ENCODE measurements at places on chromosomes 3 and 15. TPM values are rescaled to one million over a fixed set of nuclear protein-coding genes. Genes with fewer than 3 reads are reported as not detected.

GRCh38 chr3:190644766-190645165 lies 130.9 kb downstream of the IL1RAP start:
- no peak for DNase-seq

DNA sequence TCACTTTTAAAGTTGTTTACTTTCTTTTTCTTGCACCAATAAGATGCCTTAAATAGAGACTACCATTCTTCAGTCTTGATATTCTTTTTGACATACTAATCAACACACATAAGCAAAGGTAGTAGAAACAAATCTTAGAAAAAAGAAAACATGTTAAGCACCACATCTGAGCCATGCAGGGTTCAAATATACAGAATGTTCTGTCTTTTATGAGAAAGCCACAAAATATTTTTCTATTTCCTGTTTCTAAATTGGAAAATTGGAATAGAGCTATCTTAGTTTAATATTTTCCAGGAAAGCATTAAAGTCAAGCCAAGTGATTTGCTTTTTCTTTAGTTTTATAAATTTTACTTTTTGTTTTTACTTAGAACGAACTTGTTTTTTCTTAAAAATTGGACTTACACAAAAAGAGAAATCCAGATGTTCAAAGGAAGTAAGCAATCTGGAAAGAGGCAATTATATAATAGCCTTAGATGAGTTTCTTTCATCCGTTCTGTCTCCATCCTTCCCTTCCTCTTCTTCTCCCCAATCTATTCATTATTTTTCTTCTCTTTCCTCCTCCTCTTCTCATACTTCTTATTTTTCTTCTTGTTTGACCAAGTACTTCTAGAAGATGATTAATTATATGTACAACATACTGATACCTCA lies 731.7 kb downstream of the SQOR start:
- no peak for DNase-seq

Gene RETNLB
- total RNA-seq, result not detected

Gene PPP1R14D
- not detected for total RNA-seq

Gene CLDN1
- 1.8 TPM for total RNA-seq

- DNase-seq, result peak; percentile 99
Measured at GRCh38 chr3:150146991-150147761, 176.5 kb upstream of the PFN2 start.

DNA sequence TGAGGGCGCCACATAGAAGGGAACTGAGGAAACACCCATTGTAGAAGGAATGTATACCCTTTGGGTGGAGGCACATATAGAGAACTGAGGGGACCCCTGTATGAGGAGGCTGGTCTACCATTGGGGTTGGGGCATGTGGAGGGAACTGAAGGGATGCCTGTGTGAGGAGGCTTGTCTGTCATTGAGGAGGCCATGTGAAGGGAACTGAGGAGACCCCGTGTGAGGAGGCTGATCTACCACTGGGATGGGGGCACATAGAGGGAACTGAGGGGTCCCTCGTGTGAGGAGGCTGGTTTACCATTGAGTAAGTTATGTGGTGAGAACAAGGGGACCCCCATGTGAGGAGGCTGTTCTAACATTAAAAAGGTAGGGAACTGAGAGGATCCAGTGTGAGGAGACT lies 156.1 kb downstream of the FBLN2 start:
- DNase-seq, result no peak

DNA sequence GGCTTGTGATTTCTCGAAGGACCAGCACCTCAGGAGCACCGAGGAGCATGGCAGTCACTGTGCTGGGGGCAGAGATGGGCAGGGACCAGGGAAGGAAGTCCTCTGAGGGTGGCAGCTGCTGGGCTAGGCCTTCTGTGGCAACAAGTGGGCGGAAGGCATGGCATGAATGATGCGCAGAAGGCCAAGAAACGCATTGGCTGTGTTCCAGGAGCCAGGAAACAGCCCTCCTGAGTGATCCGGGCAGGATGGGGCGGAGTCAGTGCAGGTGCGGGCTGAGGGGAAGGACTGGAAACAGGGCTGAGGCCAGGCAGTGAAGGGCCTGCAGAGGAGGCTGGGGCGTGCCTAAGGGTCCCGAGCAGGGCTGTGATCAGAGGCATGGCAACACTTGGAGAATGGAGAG lies 23.6 kb downstream of the MRPS11 start:
- no peak for DNase-seq

Gene MST1R
- 0.17 TPM for total RNA-seq

DNA sequence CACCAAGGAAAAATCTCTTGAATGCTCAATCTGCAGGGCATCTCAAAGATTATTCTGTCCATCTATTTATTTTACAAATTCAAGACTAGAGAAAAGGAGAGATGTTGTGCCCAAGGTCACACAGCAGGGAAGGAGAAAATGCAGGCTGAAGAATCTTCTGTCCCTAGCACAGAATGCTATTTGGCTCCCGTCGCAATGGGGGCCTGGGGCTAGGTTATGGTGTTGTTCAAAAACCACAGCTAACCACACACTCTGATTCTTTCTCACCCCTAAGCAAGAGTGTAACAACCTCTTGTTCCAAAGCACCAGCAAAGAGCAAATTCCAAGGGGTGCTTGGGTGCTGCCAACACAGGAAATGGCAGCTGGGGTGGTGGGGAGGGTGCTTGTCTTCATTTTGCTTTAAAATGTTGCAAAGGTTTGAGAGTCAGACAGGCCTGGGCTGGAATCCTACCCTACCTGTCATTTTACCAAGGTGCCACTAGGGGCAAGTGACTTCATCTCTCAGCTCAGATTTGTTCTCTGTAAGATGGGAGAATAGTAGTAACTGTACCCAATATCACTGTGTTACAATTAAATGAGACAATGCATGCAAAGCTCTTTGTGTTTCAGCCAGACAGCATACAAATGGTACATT lies 112.5 kb downstream of the ADAMTS9 start:
- no peak for DNase-seq

- no peak for DNase-seq
Measured at GRCh38 chr3:126873416-126873815, 109.5 kb upstream of the PLXNA1 start.

- no peak for DNase-seq
Measured at GRCh38 chr3:128994581-128995546, 988 bp upstream of the CFAP92 start.

Gene GOLGA6L22
- not detected for total RNA-seq

Gene FEZF2
- total RNA-seq, result not detected

DNA sequence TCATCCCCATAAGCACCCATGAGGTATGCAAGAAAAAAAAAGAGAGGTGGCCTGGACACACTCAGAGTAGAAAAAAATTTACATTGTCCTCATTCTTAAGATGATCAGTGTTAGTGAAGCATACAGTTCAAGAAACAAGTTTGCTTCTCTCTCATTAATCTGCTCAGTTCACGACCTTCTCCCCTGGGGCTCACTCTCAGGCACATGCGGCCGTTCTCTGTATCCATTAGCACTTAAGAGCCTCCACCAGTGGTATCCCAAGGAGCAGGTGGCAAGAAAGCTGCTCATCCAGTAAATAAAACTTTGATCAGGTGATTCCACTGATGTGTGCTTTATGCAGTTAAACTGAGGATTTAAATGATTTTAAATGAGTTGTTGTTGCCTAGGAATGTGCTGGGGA lies 57.4 kb downstream of the ARHGAP31 start:
- no peak for DNase-seq

GRCh38 chr3:169694117-169694516 lies 30.6 kb upstream of the MECOM start:
- peak; percentile 12 for DNase-seq

DNA sequence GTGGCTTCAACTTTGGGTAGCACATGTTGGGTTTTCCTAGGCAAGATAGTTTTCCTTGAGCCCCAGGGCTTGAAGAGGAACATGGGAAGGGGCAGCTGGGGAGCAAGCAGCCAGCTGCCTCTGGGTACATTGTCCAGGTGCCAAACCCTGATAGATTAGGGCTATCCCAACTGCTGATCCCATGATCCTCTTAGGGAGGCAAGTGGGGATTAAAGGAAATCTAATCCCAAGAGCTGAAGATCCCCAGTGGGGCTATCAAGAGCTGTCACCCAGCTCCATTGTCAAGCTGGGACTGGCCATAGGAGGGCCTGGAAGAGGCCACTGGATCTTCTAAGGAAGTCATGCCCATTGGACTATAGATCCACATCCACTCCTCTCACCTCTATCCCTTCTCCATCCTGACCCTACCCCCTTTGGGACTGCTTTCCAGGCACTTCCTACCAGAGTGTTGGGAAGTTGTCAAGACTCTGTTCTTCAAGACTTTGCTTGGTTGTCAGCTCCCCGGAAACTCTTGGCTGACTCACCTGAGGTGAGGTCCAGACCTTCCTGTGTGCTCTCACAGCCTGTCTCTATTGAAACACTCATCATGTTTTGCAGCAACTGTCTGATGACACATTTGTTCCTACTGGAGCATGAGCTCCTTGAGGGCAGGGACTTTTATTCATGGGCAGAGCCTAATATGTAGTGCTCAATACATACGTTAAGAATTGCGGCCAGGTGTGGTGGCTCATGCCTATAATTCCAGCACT lies 5.9 kb downstream of the CAMK2N2 start:
- DNase-seq, result peak; percentile 46

GRCh38 chr3:134331811-134332199 lies 42.4 kb downstream of the AMOTL2 start:
- no peak for DNase-seq

DNA sequence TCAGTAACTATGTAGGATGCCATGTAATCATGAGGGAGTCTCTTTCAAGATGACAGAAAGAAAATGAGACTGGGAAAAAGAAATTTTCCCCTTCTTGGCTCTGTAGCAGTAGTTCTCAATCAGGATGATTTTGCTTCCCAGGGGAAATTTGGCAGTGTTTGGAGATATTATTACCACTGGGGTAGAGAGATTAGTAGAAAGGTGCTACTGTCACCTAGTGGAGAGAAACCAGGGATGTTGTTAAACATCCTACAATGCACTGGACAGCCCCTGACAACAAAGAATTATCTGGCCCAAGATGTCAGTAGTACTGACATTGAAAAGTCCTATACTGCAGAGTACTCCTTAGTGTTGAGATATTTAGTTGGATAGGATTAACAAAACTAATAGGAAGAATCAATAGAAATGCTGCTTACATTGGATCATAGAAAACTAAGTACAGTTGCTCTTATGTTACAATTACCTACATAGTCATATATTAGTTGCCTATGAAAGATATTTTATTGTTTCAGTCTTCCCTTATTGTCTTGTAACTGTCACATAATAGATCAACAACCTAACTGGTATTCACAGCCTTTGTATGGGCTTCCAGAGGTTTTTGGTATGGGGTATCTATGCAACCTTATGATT lies 433.3 kb downstream of the RAP2B start:
- DNase-seq, result peak; percentile 45

GRCh38 chr15:69149803-69150202 lies 10.6 kb upstream of the GLCE start:
- DNase-seq, result no peak

All from M059J (cell line).